ENCODE measurements at places on chromosomes 1 and 21.

DNA sequence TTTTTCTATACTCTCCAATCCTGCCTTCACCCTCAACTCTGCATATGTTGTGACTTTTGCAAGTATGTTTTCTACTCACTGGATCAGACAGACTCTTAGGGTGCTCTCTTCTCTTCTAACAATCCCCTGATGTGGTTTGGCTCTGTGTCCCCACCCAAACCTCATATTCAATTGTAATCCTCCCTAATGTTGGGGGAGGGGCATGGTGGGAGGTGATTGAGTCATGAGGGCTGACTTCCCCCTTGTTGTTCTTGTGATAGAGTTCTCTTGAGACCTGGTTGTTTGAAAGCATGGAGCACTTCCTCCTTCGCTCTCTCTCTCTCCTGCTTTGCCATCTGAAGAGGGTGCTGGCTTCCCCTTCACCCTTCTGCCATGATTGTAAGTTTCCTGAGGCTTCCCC is 148.9 kb upstream of the IGSF21 start:
- no peak for DNase-seq

DNA sequence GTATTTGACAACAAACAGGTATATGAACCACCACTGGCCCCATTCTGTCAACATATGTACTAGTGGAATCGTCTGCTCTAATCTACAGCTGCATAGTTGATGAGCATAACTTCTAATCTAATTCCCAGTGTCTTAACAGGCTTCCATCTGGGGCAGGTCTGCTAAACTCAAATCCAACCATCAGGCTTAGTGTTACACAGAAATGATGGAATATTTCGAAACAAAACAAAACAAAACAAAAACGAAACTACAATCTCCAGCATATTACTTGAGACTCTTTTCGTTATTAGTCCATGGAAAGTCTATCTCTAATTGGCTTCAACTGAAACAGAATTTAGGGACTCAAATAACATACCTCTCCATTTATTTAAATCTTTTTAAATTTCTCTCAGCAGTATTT is 37.6 kb downstream of the DIPK1A start:
- no peak for DNase-seq

GRCh38 chr1:93739472-93739871 is 57.8 kb upstream of the BCAR3 start:
- no peak for DNase-seq

DNA sequence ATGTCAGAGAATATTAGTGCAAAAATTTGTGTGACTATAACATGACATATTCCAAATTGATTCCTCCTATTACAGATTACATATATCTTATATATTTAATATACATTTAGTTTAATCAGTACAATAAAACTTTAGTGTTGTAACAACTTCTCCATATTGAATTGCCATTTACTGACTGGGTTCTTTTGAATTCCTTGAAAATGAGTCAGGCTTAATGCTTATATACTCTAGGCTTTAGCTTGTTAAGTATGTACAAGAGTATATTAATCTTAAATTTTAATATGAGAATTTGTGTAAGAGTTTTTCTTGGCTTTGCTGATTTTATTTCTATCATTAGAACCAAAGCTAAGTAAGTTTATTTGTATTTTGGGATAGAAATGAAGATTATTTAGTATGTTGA is 40.3 kb downstream of the XPR1 start:
- DNase-seq: no peak

- no peak for DNase-seq
Observed at GRCh38 chr1:219792337-219793021, 135.9 kb downstream of the SLC30A10 start.

DNA sequence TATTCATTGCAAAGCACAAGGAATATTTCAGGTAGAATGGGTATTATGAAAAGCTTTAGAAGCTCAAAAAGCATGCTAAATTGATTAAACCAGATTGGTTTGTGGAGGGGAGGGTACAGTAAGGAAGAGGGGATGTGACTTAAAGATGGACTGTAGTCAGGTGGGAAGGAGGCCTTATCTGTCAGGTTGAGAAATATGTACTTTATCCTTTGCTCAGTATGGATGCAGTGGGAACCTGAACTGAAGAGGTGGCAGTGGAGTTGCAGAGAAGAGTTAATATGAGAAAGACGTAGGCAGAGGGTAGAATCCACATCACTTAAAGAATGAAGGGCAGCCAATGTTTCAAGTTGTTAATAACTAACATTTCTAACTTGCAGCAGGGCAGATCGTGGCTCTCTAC is 44.1 kb downstream of the SNX7 start:
- no peak for DNase-seq

DNA sequence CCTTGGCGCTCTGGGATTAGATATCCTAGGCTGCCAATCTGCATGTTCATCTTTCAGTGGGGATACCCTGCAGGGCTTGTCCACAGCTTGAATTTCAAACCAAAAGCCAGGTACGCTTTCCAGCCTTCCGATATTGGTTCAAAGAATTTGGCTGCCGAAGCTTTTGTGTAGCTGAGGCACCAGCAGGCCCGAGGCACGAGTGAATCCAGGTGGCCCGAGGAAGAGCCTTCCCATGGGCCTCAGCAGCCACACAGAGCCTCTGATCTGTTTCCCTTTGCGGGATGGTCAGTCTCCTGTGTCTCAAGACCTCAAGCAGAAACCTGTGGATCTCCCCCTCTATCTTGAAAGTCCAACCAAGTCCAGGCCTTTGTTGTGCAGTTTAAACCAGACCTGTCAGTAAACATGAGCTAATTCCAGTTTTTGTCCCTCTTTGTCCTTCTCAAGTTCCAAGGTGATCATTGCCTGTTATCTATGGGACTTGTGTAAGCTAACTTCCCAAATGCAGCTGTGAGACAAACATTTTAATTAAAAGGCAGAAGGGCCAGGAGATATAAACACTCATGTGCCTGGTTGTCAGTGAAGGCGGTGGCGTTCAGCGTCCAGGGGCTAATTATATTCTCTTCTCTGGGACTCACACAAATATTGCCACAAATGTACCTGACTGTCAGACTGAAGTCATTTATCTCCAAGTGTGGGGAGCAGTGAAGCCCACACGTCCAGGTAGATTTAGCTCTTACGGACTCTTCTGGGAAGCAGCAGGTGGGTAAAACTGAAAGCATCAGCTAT is 30.6 kb downstream of the VANGL1 start:
- DNase-seq: no peak

GRCh38 chr1:52346653-52347052 is 19.4 kb downstream of the CC2D1B start:
- DNase-seq: no peak

- no peak for DNase-seq
Observed at GRCh38 chr1:208212893-208213292, 31.3 kb downstream of the PLXNA2 start.

GRCh38 chr1:245484176-245484575 is 329.4 kb downstream of the KIF26B start:
- DNase-seq: no peak

GRCh38 chr1:33055210-33056008 is 18.7 kb upstream of the AK2 start:
- DNase-seq: no peak

DNA sequence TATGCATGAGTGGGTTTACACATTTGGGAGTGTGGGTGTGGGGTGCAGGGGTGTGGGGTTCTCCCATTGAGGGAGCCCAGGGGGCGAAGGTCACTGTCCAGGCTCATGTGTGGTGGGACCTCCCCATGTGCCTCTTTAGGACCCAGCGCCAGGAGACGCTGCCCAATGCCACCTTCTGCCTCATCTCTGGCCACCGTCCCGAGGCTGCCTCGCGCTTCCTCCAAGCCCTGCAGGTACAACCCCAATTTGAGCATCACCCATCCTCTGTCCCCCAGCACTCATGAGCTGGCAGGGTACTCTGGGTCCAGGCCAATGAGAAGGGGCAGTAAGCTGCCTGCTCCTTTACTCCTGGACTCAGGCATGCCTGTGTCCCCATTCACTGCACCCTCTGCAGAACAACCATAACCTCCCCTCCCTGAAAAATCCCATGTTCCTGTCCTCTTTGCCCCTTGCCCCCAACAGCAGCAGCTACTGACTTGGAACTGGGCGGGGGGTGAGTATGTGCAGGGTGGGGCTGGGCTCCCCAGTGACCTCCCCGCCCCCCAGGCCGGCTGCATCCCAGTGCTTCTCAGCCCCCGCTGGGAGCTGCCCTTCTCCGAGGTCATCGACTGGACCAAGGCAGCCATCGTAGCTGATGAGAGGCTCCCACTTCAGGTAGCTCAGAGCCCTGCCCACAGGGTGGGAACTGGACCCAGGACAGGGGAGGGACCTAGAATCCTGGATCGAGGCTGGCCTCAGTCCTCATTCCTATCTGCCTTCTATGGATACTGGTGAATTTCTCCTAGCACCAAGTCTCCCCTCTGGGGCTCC is 7.7 kb downstream of the EXTL1 start:
- no peak for DNase-seq

GRCh38 chr1:226403201-226404034 is 4.5 kb downstream of the PARP1 start:
- DNase-seq: no peak

GRCh38 chr1:51014878-51015277 is 44.8 kb downstream of the CDKN2C start:
- DNase-seq: no peak

DNA sequence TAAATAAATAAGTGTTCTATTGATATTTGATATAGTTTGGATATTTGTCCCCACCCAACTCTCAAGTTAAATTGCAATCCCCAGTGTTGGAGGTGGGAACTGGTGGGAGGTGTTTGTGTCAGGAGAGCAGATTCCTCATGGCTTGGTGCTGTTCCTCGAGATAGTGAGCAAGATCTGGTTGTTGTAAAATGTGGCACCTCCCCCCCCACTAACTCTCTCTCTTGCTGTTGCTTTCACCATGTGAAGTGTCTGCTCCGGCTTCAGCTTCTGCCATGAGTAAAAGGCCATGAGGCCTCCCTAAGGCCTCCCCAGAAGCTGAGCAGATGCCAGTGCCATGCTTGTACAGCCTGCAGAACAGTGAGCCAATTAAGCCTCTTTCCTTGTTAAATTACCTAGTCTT is 20.8 kb downstream of the FRRS1 start:
- no peak for DNase-seq

All from cortex of kidney (tissue), 1 donor.